Adrenal gland (tissue), 19 donors: ENCODE measurements at places on chromosomes 7 and 10. TPM values are rescaled to one million over a fixed set of nuclear protein-coding genes. Genes with fewer than 3 reads are reported as not detected.

DNA sequence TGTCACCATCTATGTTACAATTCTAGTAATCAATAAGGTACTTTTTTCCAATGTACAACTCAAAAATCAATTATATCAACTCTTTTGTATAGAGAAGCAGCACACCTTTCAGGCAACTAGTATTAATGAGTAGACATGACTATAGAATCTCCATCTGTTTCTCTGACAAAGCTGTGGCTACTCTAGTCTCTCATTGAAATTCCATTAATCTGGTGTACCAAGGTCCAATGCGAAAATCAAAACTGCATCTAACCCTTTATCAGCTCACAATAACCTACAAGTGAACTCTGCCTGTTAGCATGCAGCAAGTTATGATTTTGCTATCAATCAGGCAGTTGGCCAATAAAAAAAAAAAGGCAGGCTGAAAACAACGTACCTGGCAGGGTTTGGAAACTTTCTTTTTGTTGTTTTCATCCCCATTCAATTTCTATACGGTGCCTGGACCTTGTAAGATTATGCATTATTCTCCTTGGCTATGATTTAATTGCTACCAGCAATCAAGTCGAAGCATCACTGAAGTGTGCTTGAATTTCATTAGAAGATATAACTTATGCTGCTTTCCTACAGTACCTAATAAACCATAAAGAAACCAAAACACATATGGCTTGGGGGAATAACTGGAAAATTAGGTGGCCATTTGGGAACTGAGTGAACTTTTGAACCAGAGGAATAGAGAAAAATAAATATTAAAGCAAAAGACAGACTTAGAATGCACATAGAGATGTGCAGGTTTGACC is 23.2 kb downstream of the SKAP2 start:
- DNase-seq = no peak

DNA sequence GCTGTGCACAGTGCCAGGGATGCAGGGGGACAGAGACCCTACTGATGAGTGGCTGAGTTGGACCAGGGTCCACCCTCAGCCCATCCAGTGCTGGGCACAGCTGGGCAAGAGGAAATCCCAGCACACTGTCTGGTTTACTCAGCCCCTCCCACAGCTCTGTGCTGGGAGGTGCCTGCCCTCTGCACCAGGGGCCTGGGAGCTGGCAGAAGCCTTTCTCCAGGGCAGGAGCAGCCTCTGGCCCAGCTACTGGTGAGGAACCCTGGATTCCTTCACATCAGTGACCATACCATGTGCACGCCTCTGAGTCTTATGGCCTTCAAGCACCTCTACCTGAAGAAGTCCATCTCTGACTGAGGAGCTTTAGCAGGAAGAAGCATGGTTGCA is 25.9 kb upstream of the C10orf71 start:
- no peak for DNase-seq

DNA sequence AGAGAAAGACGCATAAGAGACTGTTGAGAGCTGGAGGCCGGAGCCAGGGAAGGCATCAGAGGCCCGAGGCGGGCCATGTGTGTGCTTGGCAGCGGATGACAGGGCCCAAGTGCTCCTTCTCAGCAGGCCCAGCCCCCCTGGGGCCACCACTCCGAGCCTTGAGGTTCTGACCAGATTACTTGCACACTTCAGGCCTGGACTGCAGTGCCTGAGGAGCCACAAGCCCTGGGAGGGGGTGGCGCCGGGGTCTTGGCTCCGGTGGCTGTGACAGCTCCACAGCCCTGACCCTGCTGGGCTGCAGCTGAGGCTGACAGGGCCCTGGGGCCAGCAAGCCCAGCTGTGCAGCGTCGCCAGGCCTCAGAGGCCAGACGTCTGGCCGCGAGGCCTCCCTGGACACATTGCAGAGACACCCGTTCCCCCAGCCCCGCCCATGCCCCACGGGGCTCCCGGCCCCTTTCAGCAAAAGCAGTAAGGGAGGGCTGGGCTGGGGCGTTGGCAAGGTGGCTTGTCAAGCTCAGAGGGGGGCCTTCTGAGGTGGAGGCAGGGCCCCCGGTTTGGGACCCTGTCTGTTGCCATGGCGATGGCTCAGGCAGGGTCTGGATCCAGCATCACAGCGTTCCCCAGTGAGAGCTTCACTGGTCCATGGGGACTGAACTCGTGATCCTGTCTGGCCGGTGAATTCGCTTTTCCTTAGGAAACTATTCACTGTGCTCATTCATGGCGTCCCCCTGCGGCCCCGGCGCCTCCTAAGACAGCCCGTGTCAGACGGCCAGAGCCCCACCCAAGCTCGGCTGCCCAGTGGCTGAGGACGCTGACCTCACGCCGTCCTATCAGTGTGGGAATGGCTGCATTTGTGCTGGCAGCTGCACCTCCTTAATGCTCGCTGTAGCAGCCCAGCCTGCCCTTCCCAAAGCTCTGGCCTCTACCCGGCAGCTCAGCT is 5.7 kb downstream of the ELN start:
- peak; percentile 56 for DNase-seq

GRCh38 chr7:36283711-36284130 is 105.9 kb upstream of the ANLN start:
- peak; percentile 57 for DNase-seq

- DNase-seq = no peak
Measured at GRCh38 chr7:23449941-23450340, 20.4 kb downstream of the IGF2BP3 start.

DNA sequence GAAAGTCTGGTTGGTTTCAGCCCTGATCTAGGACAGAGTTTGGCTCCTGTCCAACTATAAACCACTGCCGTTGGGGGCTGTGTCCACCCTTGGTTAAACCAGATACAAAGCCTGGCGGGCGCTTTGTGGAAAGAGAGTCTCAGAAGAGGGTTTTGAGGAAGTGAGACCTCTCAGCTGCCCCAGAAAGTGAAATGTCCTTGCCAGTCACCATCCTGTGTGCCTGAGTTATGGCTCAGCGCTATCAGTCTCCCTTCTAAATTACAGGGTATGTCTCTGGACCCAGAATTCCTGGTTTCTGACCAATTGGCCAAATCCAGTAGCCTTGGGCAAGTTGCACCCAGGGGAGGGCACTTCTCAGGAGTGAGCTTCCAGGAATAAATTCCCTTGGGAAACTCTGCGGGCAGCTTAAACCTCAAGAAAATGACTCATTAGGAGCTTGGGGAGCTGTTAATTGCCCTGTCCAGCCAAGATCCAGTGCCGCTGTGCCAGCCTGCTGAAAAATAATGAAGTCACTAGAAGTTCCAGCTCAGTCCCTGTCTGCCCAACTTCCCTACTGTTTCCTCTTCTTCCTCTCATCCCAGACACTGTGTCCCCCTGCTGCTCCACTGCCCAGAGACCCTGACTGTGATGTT is 66.7 kb upstream of the PDZD8 start:
- DNase-seq = no peak

DNA sequence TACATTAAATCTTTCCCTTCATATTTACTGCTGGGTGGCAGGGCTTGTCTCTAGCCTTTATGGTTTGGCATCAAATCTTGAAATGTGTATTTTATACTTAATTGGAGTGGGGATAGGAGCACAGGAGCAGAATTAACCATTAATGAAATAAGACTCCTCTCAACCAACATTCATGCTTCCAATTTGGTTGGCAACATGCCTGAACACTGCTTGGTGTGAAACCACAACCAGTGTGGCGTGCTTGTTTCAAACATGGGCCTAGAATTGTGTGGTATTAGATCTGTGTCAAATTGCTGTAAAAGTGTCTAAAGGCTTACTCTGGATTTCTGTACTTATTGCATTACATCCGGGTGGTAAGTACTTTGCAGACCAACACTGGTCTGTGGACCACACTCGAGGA is 25.1 kb upstream of the VPS41 start:
- no peak for DNase-seq

DNA sequence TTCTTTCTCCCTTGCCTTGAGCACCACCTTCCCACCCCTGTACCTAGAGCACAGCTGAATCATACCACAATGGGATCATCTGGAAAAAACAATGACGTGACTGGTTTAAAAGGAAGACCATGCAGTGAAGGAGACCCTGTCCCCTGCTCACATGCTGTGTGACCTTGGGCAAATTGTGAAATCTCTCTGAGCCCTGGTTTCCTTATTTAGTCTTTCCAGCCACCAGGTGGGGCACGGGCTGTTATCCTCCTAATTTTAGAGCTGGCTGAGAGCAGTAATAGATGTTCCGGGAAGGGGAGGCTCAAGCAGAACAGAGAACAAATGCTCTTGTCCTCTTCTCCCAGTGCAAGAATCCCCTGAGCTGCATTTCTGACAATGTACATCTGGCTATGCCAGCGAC is 198.3 kb downstream of the RPS24 start:
- DNase-seq = peak; percentile 71

DNA sequence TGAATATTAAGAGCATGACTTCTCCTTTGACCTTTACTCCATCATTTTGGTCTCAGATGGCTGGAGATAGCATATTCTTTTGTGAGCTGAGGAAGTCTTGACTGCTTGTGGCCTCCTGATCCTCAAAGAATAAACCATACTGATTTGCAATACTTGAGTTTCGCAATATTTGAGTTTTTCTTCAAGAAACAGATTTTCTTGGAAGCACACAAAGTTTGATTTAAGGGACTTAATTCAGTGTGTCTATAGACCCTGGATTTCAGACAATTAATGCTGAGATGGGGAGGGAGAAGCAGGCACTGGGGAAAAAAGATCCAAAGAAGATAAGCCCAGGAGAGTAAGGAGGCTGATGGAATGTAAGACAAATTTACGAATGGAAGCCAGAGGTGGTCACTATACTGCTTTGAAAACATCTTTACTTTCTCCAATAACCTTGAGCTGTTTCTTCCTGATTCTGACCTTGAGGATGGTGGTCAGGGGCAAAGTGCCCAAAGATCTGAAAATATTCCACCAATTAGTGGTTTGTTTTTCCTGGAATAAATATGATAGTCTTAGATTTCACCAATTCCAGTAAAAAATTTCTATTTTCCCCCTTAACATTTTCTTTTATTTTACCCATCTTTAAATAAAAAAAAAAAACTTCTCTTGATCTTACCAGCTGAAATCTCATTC is 7.5 kb downstream of the EPDR1 start:
- DNase-seq = no peak

Gene DDX56
- total RNA-seq = 90.0 TPM

Gene SHTN1
- 18.6 TPM for total RNA-seq

Gene PAPSS2
- total RNA-seq = 220 TPM

Gene GNA12
- 34.1 TPM for total RNA-seq
